ENCODE measurements at places on chromosomes 1 and 21.

GRCh38 chr1:206883160-206883559 lies 14.1 kb upstream of the IL24 start:
- DNase-seq = no peak

DNA sequence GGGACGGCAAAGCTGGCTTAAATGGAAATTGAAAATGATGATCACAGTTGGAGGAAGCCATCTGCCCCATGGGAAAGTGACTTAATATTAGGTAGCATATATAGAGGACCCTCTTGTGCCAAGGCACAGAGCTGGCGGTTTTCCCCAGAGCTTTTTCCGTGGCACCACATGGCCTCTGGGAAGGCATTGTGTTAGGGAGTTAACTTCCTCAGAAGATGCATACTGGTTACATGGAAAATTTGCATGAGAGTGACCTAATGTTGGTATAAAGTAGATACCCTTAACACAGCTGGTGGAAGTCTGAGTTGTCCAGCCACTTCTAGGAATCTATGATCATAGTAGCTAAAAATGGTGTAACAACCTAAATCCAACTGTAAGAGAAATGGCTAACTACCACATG lies 27.3 kb downstream of the CAP1 start:
- DNase-seq = no peak

GRCh38 chr1:229326601-229327000 lies 16.2 kb downstream of the CCSAP start:
- DNase-seq = no peak

- no peak for DNase-seq
These were observed 85.5 kb upstream of the PALMD start for GRCh38 chr1:99560207-99561040.

- DNase-seq = no peak
These were observed 69.6 kb upstream of the B3GALT2 start for GRCh38 chr1:193256019-193256418.

DNA sequence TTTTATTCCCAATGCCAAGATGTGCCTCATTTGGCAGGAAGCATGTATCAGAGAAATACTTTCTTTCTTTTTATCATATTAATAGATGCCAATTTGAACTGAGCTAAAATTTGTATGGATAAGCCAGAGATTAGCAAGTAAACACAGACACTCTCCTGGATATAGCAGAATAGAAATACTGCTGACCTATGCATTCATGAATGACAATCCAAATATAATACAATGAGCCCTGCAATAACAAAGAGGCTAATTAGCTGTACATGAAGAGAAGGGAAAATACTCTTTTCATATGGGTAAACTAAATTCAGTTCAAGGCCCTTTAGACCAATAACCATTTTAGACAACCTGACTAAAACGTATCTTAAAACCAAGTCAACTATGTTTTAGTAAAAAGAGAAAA lies 388.1 kb upstream of the NR5A2 start:
- no peak for DNase-seq

DNA sequence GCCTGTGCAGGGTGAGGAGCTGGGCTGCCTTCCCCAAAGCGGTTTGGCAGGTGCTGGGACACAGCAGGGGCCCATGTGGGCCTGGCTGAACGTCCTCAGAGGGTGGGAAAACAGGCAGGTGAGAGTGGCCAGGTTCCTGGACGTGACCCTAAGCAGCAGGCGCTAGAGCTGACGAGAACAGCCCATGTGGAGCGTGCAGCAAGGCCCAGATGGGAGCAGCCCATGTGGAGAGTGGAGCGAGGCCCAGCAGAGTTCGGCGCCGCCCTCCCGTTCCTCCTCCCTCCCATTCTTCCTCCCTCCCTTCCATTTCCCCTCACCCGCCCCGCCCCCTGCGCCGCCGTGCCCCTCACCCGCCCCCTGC lies 314.4 kb upstream of the VAMP3 start:
- DNase-seq = no peak

DNA sequence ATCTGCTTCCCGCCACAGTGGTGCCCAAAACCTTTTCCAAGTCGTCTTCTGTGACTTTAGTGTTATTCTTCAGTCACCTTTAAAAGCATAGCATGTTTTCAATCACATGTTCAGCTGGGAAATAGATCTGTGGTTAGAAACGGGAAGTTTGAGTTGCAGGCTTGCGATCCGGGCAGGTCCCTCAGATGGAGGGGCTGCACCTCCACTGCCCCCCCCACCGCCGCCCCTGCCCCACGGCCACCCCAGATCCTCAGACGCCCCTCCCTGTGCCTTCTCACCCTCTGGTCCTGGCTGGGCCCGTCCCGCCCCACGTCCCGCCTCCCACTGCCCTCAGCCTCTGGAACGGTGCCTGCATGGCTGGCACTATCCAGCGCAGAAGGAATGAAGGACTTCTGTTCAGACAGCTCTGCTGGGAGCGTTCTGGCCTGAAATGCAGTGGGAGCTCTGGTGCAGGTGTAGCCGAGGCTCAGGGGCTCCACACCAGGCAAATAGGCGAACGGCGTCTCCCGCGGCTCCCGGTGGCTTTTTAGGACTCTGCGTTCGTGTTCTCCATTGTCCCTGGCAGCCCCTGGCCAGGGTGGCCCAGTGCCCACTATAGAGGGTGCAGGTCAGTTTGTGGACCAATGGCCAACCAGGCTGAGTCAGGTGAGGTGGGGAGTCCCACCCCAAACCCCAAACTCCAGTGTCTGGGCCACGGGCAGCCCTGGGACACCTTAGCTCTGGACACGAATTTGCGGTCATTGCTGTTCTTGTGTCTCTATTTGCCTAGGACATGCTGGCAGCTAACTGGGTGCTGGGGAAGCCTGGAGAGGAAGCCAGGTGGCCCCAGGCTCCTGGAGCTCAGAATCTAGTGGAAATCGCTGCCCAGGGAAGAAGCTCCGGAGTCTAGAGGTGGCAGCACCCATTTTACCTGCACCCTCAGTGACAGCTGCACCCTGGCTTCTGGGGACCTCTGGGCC lies 67.1 kb downstream of the FAAP20 start:
- DNase-seq = no peak

DNA sequence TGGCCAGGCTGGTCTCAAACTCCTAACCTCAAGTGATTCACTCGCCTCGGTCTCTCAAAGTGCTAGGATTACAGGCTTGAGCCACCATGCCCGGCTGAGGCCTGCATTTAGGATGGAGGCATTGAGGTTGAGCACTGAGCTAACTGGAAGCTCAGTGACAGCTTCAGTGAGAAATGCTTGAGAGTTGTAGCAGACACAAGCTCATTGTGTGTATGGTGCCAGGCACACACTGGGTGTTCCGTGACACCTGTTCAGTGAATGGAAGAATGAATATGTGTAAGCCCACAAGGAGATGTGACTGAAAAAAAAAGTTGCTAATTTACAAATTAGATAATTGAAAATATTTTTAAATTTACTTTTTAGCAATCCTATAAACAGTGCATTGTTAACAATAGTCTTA lies 21.8 kb downstream of the LURAP1 start:
- DNase-seq = no peak

DNA sequence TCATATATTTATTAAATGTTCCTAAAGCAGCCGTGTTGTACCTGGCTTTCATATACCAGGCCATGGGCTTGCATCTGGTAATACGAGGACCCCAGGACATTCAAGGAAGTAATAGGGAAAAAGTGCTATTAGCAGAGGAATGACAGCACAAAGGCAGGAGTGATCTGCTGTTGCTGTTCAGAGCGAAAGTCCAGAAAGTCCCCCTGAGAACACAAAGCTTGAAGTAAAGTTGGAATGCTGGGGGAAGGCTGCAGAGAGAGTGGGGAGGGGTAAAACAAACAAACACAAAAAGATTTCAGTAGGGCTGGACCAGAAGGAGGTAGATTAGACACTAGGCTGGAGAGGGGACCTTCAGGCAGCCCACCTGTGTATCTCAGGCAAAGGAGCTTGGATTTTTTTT lies 94.6 kb upstream of the C8B start:
- no peak for DNase-seq

- DNase-seq = no peak
These were observed 1.1 kb upstream of the LMNA start for GRCh38 chr1:156113282-156113950.

GRCh38 chr1:169326956-169327268 lies 40.7 kb downstream of the NME7 start:
- no peak for DNase-seq

- no peak for DNase-seq
These were observed 12.3 kb downstream of the SMG5 start for GRCh38 chr1:156270314-156270713.

DNA sequence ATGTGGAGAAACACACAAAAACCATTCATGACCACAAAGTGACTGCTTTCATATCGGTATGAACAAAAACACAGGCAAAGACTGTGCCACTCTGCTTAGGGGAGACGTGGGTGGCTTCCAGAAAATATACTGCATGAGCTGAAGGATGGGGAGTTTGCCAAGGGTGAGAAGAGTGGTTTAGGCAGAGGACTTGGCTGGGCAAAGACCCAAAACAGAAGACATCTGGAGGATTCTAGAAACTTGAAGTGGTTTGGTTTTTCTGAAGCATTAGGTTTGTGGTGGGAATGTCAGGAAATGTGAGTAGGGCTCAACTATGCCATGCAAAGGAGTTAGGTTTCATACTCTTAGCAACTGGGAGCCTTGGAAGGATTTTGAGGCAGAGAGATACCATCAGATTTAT lies 26.6 kb upstream of the DNM3 start:
- no peak for DNase-seq

GRCh38 chr1:225731491-225731890 lies 46.1 kb upstream of the SRP9 start:
- no peak for DNase-seq

GRCh38 chr1:156258859-156259258 lies 11.0 kb upstream of the PAQR6 start:
- no peak for DNase-seq

GRCh38 chr1:66833112-66833511 lies 32.0 kb upstream of the INSL5 start:
- no peak for DNase-seq

GRCh38 chr1:19381261-19381660 lies 69.1 kb downstream of the SLC66A1 start:
- DNase-seq = no peak

DNA sequence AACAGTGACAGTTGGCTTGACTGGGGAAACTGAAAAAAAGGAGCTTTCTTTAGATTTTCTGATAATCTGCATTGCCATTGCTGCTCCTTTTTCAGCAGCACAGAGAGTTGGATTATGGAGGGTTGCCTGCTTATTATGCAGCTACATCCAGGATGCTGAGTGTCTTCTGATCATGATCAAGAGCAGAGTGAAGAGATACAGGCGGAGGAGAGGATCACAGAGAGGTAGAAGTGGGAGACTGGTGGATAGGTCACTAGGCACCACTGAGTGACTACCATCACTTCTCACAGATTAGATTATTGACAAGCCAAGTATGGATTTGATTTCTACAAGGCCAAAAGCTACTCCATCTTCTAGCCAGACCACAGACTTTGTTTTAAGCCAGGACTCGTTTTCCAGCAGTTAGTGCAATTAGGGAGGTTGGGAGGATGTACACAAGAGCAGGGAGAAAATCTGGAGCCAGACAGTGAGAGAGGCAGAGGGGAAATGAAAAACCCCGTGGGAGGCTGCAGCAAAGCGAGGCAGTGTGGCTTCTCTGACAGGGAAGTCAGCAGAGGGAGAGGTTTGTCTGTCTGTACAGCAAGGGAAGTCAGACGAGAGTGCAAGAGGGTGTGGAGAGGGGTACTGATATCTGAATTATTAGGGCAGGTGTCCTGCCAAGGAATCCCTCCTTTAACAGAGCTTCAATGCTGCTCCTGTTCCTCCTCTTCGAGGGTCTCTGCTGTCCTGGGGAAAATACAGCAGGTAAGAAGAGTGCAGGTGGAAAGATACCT lies at the start of gene CD1E:
Gene CD1E, plus strand, starts transcription at position 592 of the 773 bp plus-strand sequence. Its CDS starts 95 bp downstream, at position 687.
- peak; percentile 20 for DNase-seq

DNA sequence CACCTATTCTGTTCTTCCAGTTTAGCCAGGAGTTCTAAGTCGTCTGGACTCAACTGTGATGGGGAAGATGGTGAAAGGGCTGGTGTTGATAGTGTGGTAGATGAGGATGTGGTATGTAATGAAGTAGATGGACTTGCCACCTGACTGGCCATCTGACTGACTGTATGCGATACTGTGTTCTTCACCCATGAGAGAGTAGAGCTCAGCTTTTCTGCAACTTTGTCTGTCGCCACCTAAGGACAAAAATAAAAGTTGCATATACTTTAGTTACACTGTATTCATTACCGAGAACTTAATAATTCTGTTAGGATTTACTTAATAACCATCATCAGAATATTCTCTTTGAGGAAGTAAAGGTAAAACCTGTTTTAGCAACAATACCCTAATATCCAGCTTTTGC lies 48.5 kb downstream of the EVI5 start:
- no peak for DNase-seq

DNA sequence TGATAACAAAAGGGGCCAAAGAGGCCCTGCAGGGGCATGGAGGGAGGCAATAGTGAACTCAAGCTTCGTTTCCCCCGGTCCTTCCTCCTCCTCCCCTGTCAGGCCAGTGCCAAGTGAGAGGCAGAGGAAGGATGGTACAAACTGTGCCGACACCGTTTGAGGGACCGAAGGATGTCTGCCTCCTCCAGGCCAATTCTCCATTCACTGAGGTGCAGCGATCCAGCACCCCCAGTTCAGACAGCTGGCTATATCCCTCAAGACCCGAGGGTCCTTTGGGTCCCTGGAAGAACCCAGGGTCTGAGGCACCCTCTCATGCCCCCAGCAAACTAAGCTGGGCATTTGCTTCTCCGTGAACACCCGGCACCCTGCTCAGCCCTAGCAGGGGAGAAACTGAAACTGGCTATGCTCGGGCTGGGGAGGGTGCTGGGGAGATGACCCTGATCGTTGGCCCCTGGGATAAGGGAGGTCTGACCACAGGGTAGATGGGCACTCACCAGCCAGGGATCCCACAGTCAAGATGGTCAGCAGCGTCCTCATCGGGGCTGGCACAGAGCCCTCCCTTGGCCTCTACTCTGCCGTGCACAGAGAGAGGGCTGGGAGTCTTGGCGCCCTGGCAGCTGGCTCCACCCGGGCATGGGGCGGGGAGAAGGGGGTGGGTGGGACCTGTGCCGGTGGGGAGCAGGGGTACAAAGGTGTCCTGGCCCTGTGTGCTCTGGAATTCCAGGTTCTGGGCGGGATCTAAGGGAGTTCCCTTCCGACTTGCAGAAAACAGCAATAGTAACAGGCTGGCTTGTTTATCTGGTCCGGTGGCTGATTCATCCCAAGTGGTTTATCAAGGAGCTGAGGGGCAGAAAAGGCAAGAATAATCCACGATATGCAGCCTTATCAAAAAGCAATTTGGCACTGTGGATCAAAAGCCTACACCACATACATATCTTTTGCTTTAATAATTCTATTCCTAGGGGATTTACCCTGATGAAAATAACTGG lies at the start of gene IL22RA1:
Gene IL22RA1, minus strand, starts transcription at position 595 of the 989 bp plus-strand sequence. Its CDS starts 58 bp downstream, at position 537.
- no peak for DNase-seq

- DNase-seq = no peak
These were observed 69.8 kb downstream of the HFM1 start for GRCh38 chr1:91334856-91335255.

Measured in CD4-positive, alpha-beta T cell treated with Interleukin-4 for 1 hour (primary cell).